SK-N-MC (cell line): ENCODE measurements at places on chromosomes 12 and 14.

GRCh38 chr14:75452324-75452723, 24.5 kb downstream of the JDP2 start:
- DNase-seq: no peak

DNA sequence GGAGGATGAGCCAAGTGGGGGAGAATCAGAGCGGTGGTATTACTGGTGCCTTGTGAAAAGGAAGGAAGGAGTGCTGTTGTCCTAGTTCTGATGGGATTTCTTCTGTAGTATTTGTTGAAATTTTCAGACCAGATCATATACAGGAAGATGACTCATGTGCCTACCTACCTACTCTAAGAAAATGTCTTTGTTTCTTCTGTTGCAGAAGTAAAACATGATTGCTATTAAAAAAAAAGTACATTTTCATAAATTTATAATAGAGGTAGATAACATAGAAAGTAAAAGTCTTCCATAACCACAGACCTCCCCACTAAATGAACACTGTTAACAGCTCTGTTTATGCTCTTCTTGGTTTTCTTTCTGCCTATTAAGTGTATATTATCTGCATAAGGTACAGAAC, 26.9 kb downstream of the SAMD4A start:
- DNase-seq: no peak

GRCh38 chr14:19900999-19901398, 19.4 kb upstream of the OR4K5 start:
- no peak for DNase-seq

DNA sequence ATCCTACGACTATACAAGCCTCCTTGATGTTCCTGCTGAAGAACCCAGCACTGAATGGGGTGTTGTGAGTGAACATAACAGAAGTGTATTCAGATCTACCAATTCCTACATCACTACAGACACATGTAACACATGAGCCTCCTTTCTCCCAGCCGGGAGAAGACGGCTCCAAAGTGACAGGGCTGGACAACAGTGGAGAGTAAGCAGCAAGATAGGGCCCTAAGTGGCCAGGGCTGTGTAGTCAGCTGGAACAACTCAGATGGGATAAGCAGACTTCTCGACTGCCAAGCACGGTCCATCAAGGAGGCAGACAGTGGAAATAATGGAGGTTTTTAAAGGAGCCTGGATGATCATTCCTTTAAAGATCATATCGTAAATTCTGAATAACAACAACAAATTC, 73.5 kb downstream of the TTC7B start:
- DNase-seq: no peak

- DNase-seq: no peak
These were observed 34.1 kb downstream of the ANO2 start for GRCh38 chr12:5910790-5911548.

DNA sequence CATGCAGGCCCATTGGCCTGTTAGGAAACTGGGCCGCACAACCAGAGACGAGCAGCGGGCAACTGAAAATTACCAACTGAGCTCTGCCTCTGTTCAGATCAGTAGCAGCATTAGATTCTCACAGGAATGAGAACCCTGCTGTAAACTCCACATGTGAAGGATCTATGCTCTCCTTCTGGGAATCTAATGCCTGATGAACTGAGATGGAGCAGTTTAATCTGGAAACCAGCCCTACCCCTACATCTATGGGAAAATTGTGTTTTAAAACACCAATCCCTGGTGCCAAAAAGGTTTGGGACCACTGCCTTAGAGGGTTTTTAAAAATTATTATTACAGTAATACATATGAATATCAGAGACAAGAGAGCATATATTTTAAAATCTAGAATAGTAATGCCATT, 1144.5 kb downstream of the FSCB start:
- DNase-seq: no peak

GRCh38 chr12:47350062-47350408, 270.3 kb upstream of the AMIGO2 start:
- no peak for DNase-seq

GRCh38 chr12:105459760-105460330, 129.4 kb downstream of the C12orf75 start:
- DNase-seq: no peak

GRCh38 chr12:108060903-108061302, 68.2 kb upstream of the WSCD2 start:
- DNase-seq: no peak

DNA sequence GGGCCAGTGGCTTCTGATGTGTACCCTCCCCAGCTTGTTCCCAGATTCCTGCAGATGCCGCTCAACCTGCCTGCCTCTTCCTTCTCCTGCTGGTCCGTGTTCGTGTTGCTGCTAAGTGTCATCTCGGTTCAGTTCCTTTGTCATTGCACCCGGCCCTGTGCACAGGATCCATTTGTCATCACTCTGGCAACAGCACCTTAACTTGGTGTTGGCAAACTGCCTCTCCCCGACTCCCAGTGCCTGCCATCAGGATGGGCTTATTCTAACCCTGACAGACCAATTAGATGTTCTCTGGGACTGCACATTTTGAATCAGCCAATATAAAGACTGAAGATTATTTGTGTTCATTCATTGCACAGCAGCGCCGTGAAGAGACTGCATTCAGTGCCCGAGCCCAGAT, 73.3 kb downstream of the CCDC92 start:
- DNase-seq: no peak

DNA sequence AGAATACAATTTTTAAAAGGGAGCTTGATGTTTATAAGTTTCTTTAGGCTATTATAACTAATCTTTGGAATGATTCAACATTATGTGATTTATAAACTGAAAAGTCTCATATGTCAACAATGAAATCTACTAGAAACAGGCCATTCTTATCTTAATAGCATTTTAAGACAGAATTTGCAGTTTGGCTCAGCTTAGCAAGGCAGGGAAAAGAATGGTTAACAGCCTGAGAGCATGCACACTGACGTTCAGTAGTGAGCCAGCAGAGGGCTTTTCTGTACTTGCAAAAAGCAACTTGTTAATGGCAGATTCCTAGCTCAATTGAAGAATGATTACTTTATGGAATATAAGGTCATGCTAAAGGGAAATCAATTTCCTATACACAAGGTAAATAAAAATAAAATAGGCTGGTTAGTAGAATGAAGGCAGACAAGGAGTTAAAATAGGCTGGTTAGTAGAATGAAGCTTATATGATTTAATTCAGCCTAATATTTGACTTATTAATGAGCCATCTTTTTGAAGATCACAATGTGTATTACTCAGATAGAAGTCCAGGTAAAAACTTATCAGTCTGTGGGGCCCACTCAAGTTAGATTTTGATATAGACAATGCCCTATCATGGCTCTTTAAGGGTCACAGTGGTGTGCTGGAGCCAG, 95.9 kb downstream of the OTOGL start:
- peak; percentile 48 for DNase-seq

- no peak for DNase-seq
These were observed 44.3 kb downstream of the SCN8A start for GRCh38 chr12:51635346-51635745.

DNA sequence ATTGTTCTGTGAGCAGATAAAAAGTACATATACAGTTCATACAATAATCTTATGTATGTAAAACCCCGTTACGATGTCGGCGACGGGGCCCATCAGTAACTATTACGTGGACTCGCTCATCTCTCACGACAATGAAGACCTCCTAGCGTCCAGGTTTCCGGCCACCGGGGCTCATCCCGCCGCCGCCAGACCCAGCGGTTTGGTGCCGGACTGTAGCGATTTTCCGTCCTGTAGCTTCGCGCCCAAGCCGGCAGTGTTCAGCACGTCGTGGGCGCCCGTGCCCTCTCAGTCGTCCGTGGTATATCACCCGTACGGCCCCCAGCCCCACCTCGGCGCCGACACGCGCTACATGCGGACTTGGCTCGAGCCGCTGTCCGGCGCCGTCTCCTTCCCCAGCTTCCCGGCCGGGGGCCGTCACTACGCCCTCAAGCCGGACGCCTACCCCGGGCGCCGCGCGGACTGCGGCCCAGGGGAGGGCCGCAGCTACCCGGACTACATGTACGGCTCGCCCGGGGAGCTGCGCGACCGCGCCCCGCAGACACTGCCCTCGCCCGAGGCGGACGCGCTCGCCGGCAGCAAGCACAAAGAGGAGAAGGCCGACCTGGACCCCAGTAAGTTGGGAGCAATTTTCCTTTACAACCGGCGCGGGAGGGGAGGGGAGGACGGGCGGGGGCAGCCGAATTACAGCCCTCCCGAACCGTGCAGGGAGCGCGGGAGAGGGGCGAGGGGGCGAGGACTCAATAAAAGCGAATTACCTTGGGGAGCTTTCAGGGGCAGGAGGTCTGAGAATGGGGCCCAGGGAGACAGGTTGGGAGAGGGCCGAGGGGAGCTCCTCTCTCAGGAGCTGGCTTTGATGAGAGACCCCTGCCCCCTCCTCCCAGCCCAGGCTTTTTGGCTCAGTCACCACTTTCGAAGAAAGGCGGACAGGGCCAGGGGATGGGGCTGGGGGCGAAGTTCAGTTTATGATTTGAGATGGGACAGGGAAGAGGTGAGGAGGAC, at the start of gene HOXC9:
Gene HOXC9 (plus strand): TSS at position 46 of the 999 bp plus-strand sequence. CDS start 28 bp downstream, at position 74.
- no peak for DNase-seq

DNA sequence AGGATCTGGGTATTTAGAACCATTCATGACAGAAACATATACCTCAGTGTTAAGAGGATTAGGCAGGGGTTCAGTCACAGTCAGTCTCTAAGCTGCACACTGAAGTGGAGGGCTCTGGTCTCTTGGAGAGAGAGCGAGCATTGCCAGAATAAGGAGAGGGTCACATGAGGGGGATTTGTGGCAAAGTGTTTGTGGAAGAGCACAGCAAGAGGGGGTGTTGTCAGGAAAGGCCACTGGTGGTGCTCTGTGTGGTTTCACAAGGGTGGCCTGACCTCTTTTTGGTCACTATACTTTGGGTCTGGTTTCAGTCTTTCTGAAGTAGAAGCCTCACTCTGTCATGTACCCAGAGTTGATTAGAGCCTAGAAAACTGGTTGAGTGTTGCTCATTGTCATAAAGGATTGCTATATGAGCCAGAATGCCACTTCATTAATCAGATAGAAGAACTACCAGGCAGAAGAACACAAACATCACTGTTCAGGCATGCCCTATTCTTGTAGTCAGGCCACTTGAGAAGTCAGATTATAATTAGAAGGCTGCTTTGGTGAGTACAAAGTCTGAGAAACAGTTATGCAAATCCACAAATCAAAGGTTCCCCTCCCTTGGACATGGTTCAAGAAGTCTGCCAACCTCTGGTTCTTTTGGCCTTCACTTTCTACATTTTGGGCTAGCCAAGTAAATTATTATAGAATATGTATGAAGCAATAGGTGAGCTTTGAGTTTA, 8.4 kb downstream of the TMEM19 start:
- DNase-seq: no peak

DNA sequence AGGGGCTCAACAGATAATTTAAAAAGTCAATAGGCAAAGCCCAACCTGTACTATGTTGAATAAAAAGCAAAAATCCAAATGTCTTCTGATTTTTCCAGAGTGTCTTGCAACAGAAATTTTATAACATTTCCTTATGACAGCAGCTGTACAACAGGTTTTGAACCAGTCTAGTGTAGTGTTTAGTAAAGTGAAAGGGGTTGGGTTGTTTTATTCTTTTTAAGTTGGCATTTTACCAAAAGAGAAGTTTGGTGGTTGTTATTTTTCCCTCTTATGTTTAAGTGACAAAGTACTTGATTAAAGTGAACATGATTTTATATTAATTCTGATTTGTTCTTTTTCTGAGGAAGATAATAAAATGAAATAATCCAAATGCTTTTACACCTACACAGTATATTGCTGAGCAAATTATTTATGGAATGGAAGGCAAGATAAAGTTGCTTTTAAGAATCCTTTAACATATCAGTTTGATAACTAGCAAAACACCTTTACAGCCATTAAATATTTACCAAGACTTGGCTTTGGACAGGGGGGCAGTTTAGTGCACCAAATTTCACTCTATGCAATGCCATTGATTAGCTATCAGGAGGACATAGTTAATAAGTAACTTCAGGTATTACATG, 128.9 kb downstream of the FOXA1 start:
- no peak for DNase-seq

- no peak for DNase-seq
These were observed at the start of gene ZFHX2 for GRCh38 chr14:23551266-23552028. Gene ZFHX2 (minus strand): TSS chr14:23551765. CDS start chr14:23535325, 16,440 bp downstream.

- peak; percentile 86 for DNase-seq
These were observed 1010.8 kb downstream of the FLRT2 start for GRCh38 chr14:86540636-86541247.

DNA sequence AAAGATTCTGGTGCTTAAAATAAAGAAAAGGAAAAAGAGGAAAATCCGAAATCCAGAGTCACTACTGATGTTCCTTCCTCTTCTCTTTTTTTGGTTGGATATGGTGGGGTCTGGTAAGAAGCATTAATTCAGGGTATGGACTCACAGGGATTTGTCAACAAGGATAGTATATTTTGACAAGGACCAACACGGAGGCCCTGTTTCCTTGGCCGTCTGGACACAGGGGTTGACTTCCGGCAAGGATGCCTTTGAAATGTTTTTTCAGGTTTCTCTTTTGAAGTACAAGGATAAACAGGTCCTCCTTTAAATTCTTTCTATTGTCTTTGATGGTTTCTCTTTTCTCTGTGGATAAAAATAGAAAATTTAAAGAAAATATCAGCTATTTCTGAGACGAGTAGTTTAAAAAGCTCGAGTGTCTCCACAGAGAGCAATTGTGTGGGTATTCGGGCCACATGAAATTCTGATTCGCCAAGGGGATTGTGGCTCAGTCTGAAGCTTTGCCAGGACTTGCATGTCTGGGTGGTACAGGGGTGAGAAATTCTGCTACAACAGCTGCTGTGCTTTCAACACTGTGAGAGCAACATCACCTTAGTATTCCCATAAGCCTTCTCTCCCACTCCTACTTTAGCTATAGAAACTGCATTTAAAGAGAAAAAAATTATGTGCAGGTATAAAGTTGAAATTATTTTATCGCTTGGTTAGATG, 88.5 kb upstream of the CSRP2 start:
- DNase-seq: no peak

DNA sequence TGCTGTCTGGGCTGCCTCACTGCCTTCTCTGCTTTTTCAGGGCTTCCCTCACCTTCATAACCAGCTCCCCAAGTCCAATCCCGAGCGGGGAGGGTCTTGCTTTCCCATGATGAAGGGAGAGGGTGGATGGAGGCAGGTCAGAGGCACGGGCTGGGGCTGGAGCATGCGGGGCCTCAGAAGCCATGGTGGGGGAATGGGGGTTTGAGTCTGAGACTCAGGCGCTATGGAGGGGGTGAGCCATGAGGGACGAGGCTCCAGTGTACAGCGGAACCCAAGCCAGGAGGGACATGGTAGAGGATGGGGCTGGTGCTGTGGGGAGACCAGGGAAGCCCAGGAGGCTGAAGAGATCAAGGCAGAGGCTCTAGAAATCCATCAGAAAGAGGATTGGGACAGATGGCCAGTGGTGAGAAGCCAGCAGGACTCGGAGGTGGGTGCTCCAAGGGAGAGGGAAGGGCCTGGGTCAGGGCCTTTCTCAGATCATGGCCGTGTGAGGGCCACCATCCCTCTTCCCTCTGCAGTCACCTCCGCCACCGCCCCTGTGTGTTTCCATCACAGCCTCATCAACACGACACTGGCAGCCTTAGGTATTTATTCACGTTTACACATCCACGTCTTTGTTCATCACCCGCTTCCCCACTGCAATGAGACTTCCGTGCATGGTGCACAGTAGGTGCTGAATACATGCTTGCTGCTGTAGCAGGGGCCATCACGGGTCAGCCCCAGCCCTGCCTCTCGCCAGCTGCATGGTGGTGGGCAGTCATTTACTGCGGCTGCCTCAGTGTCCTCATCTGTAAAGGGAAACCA, 144.7 kb downstream of the ADGRD1 start:
- DNase-seq: no peak

GRCh38 chr12:83538361-83538965, 851.8 kb downstream of the TMTC2 start:
- no peak for DNase-seq

GRCh38 chr14:92247341-92247740, 75.6 kb upstream of the SLC24A4 start:
- no peak for DNase-seq
